ENCODE measurements at places on chromosomes 16 and 17. TPM values are rescaled to one million over a fixed set of nuclear protein-coding genes. Genes with fewer than 3 reads are reported as not detected.

DNA sequence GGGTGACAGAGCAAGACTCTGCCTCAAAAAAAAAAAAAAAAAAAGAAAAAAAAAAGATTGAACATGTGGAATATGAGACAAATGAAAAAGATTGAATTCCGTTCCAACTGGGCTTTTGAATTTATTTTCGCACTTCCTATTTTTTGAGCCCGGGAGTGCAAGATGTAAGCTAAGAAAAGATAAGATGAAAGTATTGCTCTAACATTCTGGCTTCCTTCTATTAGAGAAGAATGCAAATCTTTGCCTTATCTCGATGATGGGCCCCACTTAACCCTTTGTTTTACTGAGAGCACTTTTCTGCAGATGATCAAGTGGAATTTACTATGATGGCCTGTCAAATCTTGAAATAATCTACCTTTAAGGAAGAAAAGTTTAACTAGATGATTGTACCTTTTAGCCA lies 96.3 kb downstream of the WWOX start:
- H3K27ac ChIP-seq, result no peak overlapping the region
- H3K27me3 ChIP-seq, result no peaks in the 10 kb centered on the region
- no peaks in the 10 kb centered on the region for H3K36me3 ChIP-seq
- H3K4me1 ChIP-seq, result no peaks in the 10 kb centered on the region

DNA sequence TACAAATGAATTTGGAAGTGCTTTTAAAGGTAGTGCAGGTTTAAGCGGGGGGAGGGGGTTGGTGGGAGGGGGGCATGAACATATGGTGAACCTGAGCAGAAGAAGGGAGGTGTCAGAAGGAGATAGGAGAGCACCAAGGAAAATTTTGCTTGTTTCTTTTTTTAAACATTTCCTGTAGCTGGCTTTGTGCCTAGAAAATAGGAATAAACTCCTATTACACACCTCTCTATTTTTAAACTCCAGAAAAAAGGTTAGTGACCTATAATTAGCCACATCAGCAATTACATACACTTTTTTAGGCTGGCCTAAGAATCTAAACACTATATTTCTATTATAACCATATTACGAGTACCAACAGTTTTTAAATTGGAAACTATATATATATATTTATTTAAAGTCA lies 159.1 kb downstream of the SKAP1 start:
- H3K4me1 ChIP-seq, result no peaks in the 10 kb centered on the region
- H3K4me3 ChIP-seq, result no peak overlapping the region
- no peak overlapping the region for H3K27ac ChIP-seq
- H3K27me3 ChIP-seq, result peaks cover 18% of the 10 kb centered on the region
- H3K36me3 ChIP-seq, result no peaks in the 10 kb centered on the region

- no peak overlapping the region for H3K27ac ChIP-seq
- DNase-seq, result no peak
- H3K36me3 ChIP-seq, result peaks cover 39% of the 10 kb centered on the region
- H3K4me3 ChIP-seq, result peak overlapping the region; percentile 81
- no peaks in the 10 kb centered on the region for H3K27me3 ChIP-seq
- H3K4me1 ChIP-seq, result peaks cover 13% of the 10 kb centered on the region
These were observed 322 bp upstream of the KLHL11 start for GRCh38 chr17:41865596-41865893.

DNA sequence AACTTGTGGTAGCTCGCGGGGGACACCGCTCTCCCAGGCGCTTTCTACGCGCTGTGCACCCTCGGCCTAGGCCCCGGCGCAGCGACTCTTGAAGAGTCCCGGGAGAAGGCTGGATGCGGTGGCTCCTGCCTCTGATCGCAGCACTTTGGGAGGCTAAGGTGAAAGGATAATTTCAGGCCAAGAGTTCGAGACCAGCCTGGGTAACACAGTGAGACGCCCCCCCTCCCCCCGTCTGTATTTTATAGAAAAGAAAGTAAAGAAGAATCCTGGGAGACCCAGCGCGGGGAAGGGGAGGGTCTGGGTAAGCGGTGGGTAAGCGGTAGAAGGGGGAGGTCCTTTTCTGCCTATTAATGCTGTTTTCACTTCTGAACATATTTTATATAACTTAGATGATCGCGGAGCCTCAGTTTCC lies 486 bp upstream of the PLLP start:
- H3K27ac ChIP-seq, result no peak overlapping the region
- peaks cover 17% of the 10 kb centered on the region for H3K4me1 ChIP-seq
- no peak for DNase-seq
- peak overlapping the region; percentile 40 for H3K4me3 ChIP-seq

The EFNB3 gene
- not detected for total RNA-seq

The SKAP1 gene
- 6.8 TPM for total RNA-seq

DNA sequence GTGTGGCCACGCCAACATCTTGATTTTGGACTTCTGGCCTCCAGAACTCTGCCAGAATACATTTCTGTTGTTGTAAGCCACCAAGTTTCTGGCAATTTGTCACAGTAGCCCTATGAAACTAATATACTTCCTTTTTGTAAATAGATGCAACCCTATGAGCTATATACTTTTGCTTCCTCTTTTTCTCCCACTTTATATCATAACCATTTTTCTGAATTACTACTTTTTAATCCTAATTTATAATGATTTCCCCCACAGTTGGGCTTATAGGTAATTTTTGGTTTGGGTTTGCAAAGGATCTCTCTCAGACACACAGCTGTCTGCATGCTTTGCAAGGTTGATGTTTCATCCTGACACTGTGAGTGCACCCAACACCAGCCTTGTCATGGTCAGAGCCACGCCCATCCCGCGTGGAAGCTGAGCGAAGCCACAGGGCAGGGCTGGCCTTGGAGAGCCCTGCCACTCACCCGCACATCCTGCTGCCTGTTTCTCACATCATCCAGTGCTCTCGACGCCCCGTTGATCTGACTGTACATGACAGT lies 5.8 kb downstream of the TRIM25 start:
- H3K27me3 ChIP-seq, result no peaks in the 10 kb centered on the region
- H3K4me3 ChIP-seq, result no peak overlapping the region
- peak; percentile 31 for DNase-seq
- peaks cover 11% of the 10 kb centered on the region for H3K4me1 ChIP-seq
- H3K27ac ChIP-seq, result no peak overlapping the region

- H3K4me3 ChIP-seq, result no peak overlapping the region
- H3K27me3 ChIP-seq, result no peaks in the 10 kb centered on the region
- H3K4me1 ChIP-seq, result peaks cover 6% of the 10 kb centered on the region
- DNase-seq, result no peak
- H3K36me3 ChIP-seq, result no peaks in the 10 kb centered on the region
- H3K27ac ChIP-seq, result no peak overlapping the region
These were observed 52.7 kb downstream of the ARSG start for GRCh38 chr17:68343976-68344375.

- H3K4me1 ChIP-seq, result peaks cover 18% of the 10 kb centered on the region
- no peaks in the 10 kb centered on the region for H3K36me3 ChIP-seq
- H3K27ac ChIP-seq, result no peak within 1 kb of the TSS
- H3K27me3 ChIP-seq, result no peaks in the 10 kb centered on the region
- peak within 1 kb of the TSS; percentile 26 for H3K4me3 ChIP-seq
These were observed at the start of gene MAP2K6 for GRCh38 chr17:69414408-69415274. Gene MAP2K6 (plus strand): TSS chr17:69414697. CDS start chr17:69414985, 288 bp downstream.

- H3K4me1 ChIP-seq, result peaks cover 31% of the 10 kb centered on the region
- no peak for DNase-seq
- no peaks in the 10 kb centered on the region for H3K36me3 ChIP-seq
- no peaks in the 10 kb centered on the region for H3K27me3 ChIP-seq
- peak overlapping the region; percentile 85 for H3K27ac ChIP-seq
These were observed 73.9 kb downstream of the CDH13 start for GRCh38 chr16:82700541-82701235.

DNA sequence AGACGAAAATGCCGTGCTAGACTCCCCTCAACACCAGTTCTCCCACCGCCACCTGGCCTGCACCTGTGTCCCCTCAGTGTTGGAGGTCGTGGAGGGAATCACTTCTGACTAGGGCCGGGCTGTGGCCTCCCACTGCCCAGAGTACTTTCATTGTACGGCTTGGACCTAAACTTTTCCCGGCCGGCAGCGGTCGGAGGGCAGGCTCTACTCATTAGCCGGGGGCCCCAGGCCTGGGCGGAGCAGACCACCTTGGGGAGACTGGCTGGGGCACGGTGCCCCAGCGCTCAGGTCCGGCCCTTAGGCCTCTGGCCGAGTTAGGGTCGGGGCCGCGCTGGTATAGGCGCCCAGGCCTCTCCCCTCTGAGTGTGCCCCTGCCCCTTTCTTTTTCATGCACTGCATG lies 639 bp downstream of the CLDN6 start:
- no peak overlapping the region for H3K27ac ChIP-seq
- H3K36me3 ChIP-seq, result peaks cover 22% of the 10 kb centered on the region
- no peak overlapping the region for H3K4me3 ChIP-seq
- H3K27me3 ChIP-seq, result peaks cover 22% of the 10 kb centered on the region
- H3K4me1 ChIP-seq, result peaks cover 7% of the 10 kb centered on the region
- no peak for DNase-seq

- no peak overlapping the region for H3K27ac ChIP-seq
- no peak for DNase-seq
- H3K36me3 ChIP-seq, result no peaks in the 10 kb centered on the region
- no peak overlapping the region for H3K4me3 ChIP-seq
These were observed 226.7 kb upstream of the CDH13 start for GRCh38 chr16:82400046-82400445.

GRCh38 chr16:53713403-53714204 lies 9.6 kb downstream of the FTO start:
- no peak overlapping the region for H3K27ac ChIP-seq
- H3K4me3 ChIP-seq, result no peak overlapping the region
- no peaks in the 10 kb centered on the region for H3K36me3 ChIP-seq
- no peaks in the 10 kb centered on the region for H3K4me1 ChIP-seq
- DNase-seq, result no peak

- DNase-seq, result no peak
- no peaks in the 10 kb centered on the region for H3K27me3 ChIP-seq
- H3K36me3 ChIP-seq, result no peaks in the 10 kb centered on the region
- peaks cover 6% of the 10 kb centered on the region for H3K4me1 ChIP-seq
- no peak overlapping the region for H3K4me3 ChIP-seq
These were observed 48.7 kb downstream of the DNAH17 start for GRCh38 chr17:78528541-78528940.

- no peak overlapping the region for H3K27ac ChIP-seq
- DNase-seq, result no peak
- H3K4me1 ChIP-seq, result no peaks in the 10 kb centered on the region
- no peaks in the 10 kb centered on the region for H3K27me3 ChIP-seq
- H3K36me3 ChIP-seq, result no peaks in the 10 kb centered on the region
These were observed 282.1 kb downstream of the HS3ST3B1 start for GRCh38 chr17:14582996-14583395.

- H3K27ac ChIP-seq, result no peak overlapping the region
- DNase-seq, result no peak
- no peaks in the 10 kb centered on the region for H3K36me3 ChIP-seq
- H3K4me3 ChIP-seq, result no peak overlapping the region
- no peaks in the 10 kb centered on the region for H3K4me1 ChIP-seq
These were observed 125.2 kb downstream of the USP31 start for GRCh38 chr16:23024044-23024443.

DNA sequence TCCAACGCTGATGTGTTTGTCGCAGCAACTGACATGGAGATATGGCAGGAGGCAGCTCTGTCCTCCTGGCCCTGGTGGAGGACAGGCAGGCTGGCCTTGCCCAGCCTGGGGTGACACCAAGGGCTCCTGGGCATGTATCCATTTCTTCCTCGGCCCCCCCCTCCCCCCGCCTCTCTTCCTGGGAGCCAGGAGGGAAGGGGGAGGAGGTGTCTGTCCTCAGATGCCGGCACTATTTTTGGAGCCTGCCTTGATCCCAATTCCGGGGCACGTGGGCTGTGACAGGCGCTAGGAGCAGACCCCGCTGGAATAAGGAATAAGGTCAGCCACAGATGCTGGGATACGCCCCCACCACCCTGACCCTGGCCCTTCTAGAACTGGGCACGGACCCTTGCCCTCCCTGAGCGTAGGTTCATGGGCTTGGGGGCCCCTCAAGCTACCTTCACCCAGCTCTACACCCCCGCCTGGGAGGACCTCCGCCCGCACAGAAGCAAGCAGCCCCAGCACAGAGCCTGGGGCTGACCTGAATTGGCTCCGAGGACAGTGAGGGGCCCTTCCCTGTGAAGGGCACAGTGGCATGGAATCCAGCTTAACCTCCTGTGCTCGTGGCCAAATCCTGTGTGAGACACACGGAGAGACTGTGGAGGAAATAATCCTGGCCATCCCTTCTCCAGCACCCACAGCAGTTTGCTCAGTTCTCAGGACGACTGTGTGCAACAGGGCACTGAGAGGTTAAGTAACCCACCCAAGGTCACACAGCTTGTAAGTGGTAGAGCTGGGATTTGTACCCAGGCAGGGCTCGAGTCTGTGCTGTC lies 24.1 kb downstream of the SEC14L5 start:
- no peak overlapping the region for H3K27ac ChIP-seq
- no peaks in the 10 kb centered on the region for H3K4me1 ChIP-seq
- no peak overlapping the region for H3K4me3 ChIP-seq
- peaks cover 20% of the 10 kb centered on the region for H3K27me3 ChIP-seq
- H3K36me3 ChIP-seq, result no peaks in the 10 kb centered on the region
- DNase-seq, result no peak

GRCh38 chr16:73231944-73232554 lies 184.1 kb upstream of the ZFHX3 start:
- DNase-seq, result no peak
- 0 out of 2 replicates have a peak, but pooled peaks cover 4% of the 10 kb centered on the region for H3K27me3 ChIP-seq
- no peak overlapping the region for H3K27ac ChIP-seq
- H3K36me3 ChIP-seq, result no peaks in the 10 kb centered on the region
- peaks cover 7% of the 10 kb centered on the region for H3K4me1 ChIP-seq

The ZNRF1 gene
- 27.2 TPM for total RNA-seq

DNA sequence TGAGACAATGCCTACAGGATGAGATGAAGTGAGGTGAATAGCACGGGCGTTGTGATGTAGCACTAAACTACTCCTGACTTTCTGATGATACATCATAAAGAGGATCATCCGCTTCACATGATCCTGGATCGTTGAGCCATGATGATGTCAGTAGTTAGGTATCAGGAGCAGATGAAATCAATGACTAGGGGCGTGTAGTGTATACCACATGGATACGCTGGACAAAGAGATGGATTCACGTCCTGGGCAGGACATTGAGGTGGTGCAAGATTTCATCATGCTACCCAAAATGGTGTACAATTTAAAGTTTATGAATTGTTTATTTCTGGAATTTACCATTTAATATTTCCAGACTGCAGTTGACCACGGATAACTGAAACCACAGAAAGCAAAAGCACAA lies 156.6 kb downstream of the ANKFN1 start:
- no peaks in the 10 kb centered on the region for H3K27me3 ChIP-seq
- no peak for DNase-seq
- H3K4me1 ChIP-seq, result peaks cover 19% of the 10 kb centered on the region
- no peak overlapping the region for H3K4me3 ChIP-seq
- H3K36me3 ChIP-seq, result no peaks in the 10 kb centered on the region
- H3K27ac ChIP-seq, result no peak overlapping the region

DNA sequence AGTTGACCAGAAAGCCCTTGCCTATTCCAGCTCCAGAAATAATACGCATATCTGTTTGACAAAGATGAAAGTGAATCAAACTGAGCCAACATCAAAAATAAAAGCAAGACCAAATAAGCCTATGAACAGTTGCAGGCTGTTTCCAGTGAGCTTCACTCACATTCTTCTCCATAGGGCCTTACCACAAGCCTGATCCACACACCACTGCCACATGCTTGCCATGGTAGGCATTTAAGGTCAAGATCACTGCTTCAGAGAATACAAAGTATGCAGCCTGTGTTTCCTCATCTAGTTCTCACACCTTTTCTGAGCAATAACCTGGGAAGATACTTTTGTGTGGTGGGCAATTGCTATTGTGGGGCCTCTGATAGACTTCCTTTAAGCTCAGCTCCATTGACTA lies 1060.2 kb downstream of the CDH11 start:
- no peak for DNase-seq
- no peak overlapping the region for H3K4me3 ChIP-seq
- no peaks in the 10 kb centered on the region for H3K36me3 ChIP-seq
- no peak overlapping the region for H3K27ac ChIP-seq
- H3K4me1 ChIP-seq, result no peaks in the 10 kb centered on the region
